ENCODE measurements at places on chromosomes 13 and 19.

GRCh38 chr19:20558011-20558410 lies 7.6 kb downstream of the ZNF737 start:
- no peak for ATAC-seq

GRCh38 chr19:10102787-10103236 lies 334 bp upstream of the ANGPTL6 start:
- ATAC-seq: no peak

DNA sequence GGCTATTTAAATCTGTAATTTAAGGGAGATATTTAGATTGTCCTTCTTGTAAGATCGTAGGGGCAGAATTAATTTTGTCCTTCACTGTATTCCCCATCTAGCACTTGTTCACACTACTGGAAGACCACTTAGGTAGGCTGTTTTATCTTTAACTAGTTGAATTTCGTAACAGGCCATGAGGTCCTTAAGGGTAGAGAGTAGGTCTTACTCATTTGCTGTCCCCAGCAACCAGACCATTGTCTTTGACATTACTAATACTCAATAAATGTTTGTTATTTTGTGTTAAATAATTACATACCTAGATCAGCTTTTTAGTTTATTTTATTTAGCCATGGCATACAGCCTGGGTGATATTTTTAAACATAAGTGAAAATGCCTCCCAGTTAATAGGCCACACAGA lies 177.1 kb downstream of the PCCA start:
- ATAC-seq: no peak

GRCh38 chr19:12884926-12885748 lies 1.9 kb downstream of the KLF1 start:
- ATAC-seq: peak; percentile 72

DNA sequence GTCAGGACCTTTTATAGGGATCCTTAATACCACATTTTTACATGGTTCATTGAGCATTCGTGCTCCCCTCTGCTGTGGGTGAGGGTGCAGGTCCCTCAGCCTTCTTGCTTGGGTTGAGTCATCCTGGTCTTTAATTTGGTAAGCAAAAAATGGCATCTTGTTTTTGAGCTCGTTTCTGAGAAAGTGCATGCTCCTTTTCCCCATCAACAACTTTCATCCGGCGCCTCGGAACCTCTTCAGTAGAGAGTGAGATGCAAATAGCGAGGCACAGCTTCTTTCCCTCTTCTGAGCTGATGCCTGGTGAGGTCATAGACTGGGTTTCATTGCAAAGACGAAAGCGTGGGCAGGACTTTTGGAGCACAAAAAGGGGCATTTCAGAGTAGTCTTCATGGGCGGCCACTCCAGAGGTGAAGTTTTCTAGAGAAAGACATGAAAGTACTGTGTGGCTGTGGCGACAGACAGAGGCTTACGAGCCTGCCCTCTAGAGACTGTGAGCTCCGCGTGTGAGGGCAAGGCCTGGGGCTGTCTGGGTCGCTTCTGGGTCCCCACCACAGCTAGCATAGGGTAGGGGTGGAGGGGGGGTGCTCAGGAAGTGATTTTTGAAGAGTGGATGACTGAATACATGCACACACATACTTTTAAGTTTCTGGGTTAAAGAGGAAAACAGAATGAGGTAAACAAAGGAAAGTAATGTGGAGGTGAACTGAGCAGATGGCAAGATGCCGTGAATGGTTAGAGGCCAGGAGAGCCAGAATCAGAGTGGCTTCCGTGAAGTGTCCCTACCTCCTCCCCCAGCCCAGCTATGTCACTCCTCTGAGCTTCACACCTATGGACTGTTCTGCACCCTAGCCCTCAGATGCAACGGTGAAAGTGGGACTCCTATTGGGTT lies 44.3 kb downstream of the BBC3 start:
- peak; percentile 72 for ATAC-seq

DNA sequence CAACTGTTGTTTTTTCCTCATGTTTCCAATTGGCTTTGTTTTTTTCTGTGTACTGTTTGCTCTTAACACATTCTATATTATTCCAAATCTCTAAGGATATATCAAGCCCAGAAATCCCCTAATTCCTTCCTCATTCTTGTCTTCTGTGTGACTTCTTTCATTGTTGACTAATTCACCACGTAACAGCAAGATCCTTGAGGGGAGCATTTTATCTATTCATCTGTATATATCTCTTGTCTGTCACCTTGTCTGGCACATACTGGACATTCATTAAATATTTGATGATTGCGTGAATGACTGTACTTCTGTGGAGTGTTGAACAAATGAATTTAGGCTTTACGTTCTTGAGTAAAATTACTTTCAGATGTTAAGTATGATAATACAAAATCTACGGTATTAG lies 44.8 kb upstream of the OLFM4 start:
- no peak for ATAC-seq

DNA sequence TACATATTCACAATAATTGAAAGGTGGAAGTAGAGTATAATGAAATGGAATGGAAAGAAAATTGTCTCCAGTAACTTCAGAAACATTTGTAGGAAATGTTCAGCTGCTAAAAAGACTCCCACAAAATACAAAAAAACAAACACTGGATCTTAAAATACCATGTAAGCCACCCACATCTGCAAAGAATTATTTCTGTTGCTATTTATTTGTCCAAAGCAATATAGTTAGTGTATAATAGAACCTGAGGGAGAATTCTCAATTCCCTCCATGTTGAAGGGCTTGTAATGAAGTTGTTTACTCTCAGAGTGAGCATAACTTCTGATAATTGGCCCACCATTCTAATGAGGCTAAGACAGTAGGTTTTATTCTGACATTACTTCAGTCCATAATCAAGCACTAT lies 37.4 kb upstream of the KLF12 start:
- ATAC-seq: no peak

- ATAC-seq: no peak
Measured at GRCh38 chr13:93646245-93646644, 419.6 kb downstream of the GPC6 start.

GRCh38 chr13:40540328-40541044 lies 126.0 kb downstream of the FOXO1 start:
- no peak for ATAC-seq

DNA sequence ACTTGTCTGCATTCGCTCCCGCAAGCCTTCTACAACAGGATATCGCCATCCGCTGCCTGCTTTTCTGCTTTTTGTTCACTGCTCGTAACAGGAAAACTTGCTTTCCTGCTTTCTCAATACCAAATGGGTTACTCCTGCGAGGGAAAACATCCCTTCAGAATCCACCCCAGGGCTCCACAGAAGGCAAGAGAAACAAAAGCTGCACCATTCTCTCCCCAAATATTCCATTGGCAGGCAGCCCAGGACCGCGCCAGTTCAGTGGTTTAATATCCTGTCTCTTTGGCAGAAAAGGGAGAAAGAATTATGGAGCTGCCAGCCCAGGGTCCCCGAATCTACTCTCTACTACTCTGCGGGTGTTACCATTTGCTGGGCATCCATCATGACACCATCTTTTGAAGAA lies 84.7 kb upstream of the DOCK9 start:
- no peak for ATAC-seq

GRCh38 chr19:18870531-18871172 lies 25.3 kb downstream of the CERS1 start:
- ATAC-seq: no peak

- ATAC-seq: no peak
Measured at GRCh38 chr13:51590231-51590970, 6.1 kb downstream of the WDFY2 start.

GRCh38 chr13:31022288-31022895 lies 89.9 kb downstream of the TEX26 start:
- no peak for ATAC-seq

DNA sequence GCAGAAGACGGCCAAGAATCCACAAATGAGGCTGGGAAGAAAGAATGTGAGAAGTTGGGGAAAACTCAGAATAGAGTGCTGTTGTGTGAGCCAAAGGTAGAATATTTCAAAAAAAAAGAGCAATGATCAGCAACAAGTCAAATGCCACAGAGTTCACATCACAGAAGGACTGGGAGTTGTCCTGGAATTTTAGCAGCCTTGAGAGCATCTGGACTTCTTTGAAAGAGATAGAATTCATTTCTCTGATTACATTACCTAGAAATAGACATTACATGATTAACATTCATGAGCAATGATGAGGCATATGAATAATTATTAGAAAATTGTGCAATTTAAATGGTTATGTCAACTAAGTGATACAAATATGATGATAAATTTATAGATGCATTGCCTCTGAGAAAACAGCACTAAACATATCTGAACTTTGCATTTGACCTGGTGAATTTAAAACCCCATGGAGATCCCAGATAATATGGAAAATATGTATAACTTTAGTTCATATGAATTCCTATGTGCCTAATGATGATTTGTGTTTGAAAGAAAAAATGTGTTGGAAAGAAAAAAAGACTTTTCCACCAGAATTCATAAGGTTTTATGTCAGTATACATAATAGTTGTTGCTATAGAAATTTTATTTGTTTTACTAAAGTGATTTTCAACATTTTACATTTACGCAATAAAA lies 186.2 kb downstream of the POSTN start:
- no peak for ATAC-seq

DNA sequence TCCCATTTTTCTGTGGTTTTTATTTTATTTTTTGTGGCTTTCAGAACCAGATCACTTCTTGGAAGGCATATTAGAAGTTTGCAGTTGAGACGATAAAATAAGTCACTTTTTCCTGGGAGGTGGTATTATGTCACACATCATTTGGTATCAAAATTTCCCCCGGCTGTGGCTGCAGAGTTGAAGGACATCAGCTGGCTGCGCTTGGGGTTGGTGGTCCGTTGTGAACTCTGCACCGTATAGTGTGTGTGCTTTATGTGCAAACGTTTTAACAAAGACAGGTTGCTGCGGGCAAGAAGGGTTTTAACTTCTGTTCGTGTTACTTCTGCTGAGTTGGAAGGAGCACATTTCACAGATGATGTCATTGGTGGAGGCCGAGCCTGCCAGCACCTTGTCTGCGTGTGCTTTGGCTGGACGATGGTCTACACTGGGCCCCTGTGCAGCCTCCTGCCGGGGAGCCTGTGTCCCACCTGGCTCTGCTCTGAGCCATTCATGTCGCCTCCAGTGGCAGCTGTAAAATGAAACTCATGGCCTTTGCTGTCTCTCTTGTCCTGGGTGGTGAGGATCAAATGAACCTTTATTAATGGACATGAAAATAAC lies 9.6 kb downstream of the ATP11A start:
- no peak for ATAC-seq

DNA sequence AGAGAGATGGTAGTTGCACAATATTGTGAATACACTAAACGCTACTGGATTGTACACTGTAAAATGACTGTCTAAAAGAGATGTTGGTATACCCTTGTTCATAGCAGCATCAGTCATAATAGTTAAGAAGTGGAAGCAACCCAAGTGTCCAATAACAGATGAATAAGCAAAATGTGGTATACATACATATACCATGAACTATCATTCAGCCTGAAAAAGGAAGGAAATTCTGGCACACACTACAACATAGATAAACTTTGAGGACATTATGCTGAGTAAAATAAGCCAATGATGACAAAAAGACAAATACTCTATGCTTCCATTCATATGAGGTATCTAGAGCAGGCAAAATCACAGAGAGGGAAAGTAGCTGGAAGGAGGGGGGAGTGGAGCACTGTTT lies 16.0 kb downstream of the DZIP1 start:
- ATAC-seq: no peak

GRCh38 chr13:36421447-36421846 lies 10.8 kb upstream of the CCNA1 start:
- peak; percentile 69 for ATAC-seq

DNA sequence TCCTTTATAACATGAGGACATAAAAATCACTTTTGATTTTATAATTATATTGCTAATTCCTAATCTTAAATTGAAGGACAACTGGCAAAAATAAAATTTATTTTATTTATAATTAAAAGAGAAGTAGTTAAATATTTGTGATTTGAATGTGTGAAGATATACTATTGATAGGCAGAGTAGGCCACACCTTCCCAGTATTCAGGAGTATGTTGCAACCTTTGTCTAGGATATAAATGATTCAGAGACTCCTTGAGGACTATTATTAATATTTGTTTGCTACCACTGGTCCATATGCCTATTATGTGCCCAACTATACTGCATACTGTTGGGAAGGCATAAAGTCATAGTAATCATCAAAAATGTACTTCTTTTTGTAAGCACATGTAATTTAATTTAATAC lies 94.2 kb downstream of the CDADC1 start:
- no peak for ATAC-seq

DNA sequence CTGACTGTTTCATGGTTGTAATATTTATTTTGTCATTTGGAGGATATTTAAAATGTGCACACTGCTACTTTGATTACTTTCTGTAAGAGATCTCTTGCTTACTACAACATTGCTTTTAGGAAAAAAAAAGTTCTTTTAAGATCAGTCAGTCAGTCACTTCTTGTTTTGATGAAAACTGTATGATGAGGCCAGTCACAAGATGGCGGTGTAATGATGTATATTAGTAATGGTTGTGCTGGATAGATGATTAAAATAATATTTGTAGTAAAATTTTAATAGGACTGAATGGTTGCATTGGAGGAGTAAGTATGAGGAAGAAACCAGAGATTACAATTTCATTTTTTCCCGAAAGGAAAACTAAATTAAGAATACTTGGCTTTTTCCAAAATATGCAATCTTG lies 2411.1 kb downstream of the PCDH9 start:
- no peak for ATAC-seq

DNA sequence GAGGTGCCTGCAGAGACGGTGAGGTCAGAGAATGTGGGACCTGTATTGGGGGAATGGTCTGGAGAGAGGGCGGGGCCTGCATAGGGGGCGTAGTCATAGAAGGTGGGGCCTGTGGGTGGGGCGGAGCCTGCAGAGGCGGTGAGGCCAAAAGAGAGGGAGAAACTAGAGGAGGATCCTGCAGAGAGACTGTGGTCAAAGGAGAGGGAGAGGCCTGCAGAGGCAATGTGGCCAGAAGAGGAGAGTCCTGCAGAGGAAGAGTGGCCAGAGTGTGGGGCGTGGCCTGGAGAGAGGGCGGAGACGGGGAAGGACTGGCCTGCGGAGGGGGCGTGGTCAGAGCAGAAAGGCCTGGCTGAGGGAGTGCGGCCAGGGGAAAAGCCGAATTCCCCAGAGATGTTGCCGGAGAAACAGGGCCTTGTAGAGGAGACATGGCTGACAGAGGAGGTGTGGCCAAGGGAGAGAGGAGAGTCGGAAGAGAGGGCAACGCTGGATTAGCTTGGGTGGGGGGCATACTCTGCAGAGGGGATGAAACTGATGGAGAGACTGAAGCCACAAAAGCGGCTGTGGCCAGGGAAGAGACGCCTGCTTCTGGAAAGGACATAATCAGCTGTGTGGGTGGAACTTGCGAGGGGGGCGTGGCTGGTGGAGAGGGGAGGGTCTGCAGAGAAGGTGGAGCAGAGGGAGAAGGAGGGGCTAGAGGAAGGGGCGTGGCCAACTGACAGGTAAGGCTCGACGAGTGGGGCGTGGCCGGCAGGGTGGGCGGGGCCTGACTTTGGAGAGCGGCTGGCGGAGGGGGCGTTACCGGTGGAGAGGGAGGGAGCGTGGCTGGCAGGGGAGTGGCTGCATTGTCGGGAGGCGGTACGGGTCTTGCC lies 2.5 kb downstream of the PRR36 start:
- ATAC-seq: no peak

- no peak for ATAC-seq
Measured at GRCh38 chr13:99009987-99010551, 32.2 kb upstream of the DOCK9 start.

GRCh38 chr19:13583753-13584152 lies 77.5 kb upstream of the CACNA1A start:
- ATAC-seq: no peak

- peak; percentile 73 for ATAC-seq
Measured at GRCh38 chr19:913080-913748, at the start of gene R3HDM4. R3HDM4 (minus strand) TSS chr19:913219; CDS start chr19:913157, 62 bp downstream.
